ENCODE measurements at places on chromosomes 16 and 17.

- ATAC-seq = no peak
These were observed 109.1 kb downstream of the MSI2 start for GRCh38 chr17:57365420-57365819.

DNA sequence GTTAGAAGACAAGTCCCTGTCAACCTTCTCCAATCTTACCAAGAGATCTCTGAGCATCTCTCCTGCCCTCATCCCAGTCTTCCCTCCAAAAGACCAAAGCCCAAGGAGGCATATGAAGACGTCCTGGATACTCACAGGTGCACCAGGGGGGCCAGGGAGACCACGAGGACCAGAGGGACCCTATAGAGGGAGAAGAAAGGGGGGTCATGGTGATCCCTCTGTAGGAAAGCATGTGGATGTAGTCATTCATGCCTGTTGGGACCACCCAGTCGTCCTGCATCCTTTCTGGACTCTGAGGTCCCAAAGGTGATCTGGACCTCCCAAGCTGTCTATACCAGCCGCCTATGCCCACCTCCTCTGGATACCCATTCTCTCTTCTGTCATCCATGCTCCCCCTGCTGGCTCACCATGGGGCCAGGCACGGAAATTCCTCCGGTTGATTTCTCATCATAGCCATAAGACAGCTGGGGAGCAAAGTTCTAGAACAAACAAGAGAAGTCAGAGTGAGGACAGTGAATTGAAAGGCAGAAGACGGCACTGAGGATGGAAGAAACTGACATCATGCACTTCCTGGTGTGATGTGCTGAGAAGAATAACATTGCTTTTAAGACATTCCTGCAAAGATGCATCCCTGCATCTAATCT is 3.3 kb downstream of the COL1A1 start:
- no peak for ATAC-seq

GRCh38 chr17:1422885-1423284 is 22.9 kb upstream of the YWHAE start:
- ATAC-seq = peak; percentile 95

DNA sequence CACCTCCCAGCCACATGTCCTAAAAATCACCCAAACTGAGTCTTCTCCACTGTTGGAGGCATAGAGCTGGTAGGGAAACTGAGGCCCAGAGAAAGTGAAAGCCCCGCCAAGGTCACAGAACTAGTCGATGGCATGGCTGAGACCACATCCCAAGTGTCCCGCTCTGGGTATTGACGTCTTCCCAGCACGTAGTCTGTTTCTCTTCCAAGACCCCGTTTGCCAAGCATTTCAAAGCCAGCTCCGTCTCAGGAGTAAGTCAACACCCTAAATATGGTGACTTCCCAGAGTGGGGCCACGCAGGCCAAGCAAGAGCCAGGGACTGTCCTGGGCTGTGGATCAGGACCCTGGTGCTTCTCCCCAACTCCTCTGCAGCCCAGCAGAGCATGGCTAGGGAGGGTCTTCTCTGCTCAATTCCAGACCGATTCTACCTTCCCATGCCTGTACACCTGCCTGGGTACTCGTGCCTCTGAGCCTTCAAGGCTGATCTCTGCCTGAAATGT is 19.7 kb downstream of the PITPNM3 start:
- no peak for ATAC-seq

GRCh38 chr17:69492410-69493071 is 78.0 kb downstream of the MAP2K6 start:
- ATAC-seq = peak; percentile 100

DNA sequence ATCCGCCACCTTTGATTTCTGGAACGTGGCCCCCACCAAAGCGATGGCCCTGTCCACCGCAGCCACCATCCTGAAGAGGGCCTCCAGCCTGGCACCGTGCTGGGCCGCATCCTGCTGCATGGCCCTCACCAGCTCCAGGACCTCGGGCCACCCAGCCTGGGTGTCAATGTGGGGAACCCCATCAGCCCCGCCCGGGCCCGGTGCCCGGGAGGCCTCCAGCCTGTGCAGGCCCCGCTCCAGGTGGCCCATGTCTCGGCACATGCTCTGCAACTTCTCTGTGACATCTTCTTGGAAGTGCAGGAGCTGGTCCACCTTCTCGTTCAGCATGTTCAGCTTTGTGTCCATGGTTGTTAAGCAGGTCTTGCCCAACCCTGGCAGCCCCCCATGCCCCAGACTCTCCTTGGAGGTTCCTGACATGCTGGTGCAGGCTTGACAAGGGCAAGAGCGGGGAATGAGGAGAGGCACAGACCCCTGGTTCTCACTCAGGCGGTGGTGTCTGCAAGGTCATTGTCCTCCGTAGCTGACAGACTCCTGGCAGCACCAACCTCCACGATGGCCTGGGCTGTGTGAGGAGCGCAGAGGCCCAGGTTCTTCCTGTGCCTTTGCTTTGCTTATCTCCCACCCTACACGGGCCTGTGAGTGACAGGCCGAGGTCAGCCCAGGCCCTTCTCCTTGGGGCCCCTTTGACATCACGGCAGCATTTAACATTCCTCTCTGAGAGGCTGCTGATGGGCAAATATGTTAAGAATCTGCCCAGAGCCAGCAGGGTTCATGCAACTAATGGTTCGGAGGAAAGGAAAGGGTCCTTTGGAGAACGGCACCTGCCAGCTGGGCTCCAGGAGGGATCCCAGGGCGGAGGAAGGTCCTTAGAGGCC is at the start of gene MYLK3:
Gene MYLK3 (minus strand): TSS at position 568 of the 875 bp plus-strand sequence. CDS start 151 bp downstream, at position 417.
- ATAC-seq = peak; percentile 87

DNA sequence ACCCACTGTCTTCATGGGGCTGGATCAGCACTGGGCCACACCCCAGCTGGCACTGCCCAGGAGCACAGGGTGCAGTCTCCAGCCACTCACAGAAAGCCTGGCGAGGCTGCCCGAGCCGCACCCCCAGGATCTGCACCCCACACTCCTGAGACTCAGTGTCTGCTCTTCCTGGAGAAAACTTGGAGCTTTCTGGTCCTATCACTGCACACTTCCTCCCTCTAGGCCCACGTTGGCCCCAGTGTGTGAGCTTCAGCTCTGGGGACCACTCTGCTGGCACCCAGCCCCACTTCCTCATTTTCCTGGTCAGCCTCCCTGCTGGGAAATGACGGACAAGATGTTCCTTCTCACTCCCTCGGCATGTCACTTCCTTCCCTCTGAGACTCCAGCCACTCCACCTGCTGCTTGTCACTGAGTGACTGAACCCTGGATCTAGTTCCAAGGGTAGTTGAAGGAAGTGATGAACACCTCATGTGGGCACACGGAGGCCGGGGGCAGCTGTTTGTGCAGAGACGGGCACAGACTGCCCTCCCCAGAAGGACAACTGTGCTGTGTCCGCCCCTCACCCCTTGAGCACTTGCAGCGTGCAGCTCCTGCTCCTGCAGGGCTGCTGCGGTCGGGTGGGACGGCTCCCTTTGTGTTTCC is 29.0 kb downstream of the ZC3H18 start:
- ATAC-seq = no peak

DNA sequence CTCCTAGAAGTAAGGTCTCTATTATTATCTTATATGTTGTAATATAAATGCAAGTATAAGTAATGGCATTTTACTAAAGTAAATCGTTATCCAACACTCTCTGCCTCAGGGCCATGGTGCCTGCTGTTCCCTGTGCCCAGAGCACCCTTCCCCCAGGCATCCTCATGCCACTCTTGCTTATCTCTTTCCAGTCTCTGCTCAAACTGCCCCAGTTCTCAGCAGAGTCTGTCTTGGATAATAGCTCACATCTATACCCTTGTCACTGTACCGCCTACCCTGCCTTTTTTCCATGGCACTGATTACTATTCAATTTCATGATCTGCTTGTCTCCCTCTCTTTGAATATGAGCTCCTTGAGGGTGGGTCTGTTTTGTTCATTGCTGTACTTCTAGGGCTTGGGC is 31.7 kb downstream of the CDH1 start:
- ATAC-seq = no peak

DNA sequence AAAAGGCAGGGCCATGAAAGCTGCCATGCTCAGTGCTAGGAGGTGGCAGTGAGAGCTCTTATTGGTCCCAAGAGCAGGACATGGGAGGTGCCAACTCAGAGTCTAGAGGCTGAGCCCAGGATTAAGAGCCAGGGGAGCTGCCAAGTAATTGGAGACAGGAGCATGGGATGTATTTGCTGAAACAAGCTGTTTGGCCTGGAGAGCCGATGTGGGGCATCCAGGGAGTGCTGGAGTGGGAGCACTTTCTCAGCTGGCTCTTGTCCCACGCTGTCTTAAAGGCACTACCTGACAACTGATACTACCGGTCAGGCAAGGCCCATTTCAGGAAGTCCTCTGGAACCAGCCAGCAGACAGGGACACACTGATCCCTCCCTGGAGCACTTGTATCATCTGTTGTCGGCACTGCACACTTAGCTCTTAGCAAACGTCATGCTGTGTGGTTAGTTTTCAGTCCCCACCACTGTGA is 19.3 kb downstream of the ANKFN1 start:
- peak; percentile 86 for ATAC-seq

- ATAC-seq = no peak
These were observed 76.4 kb downstream of the TOX3 start for GRCh38 chr16:52470585-52470984.

GRCh38 chr17:39605492-39606433 is 2.0 kb downstream of the NEUROD2 start:
- ATAC-seq = peak; percentile 26

- no peak for ATAC-seq
These were observed 48.7 kb downstream of the DNAH17 start for GRCh38 chr17:78528541-78528940.

DNA sequence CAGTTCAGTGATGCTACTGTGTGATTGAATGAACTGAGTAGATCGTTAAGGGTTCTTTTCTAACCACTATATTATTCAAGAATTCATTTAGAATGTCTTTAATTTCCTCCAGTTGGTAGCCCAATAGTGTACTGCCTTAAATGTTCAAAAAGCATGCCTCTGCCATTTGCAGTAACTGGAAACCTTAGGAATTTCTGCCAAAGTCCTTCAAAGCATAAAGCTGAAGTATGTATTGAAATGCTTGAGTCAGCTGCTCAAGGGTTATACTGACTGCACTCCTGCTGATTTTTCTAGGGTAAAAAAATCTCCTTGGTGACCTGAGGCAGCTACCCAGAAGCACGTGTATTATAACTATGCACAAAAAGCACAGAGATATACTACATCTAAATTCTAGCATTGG is 56.5 kb downstream of the SNTB2 start:
- ATAC-seq = peak; percentile 95

DNA sequence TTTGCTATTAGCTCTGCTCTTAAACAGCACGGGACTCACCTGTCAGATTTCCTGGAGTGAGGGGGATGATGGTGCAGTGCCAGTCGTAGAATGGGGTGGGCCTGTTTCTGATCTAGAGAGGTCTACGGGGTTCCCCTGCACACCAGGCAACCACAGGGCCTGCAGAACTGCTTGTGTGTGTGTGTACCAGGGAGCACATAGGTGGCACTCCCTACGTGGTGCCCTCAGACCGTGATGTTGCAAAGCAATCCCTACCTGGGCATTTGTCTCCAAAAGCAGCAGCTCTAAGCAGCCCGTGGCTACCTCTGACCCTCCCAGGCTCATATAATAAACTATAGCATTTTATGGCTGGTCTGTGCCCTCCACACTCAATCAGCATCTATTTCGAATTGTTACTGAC is 38.5 kb downstream of the MPRIP start:
- ATAC-seq = no peak

DNA sequence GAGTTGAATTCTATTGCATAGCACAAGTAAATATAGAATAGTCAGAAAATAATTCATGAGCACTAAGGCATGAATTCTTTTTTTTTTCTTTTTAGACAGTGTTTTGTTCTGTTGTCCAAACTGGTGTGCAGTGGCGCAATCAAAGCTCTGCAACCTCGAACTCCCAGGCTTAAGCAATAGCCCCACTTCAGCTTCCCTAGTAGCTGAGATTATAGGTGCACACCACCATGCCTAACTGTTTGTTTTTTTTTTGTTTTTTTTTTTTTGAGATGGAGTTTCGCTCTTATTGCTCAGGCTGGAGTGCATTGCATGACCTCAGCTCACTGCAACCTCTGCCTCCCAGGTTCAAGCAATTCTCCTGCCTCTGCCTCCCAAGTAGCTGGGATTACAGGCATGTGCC is 16.6 kb downstream of the TUBD1 start:
- no peak for ATAC-seq

- ATAC-seq = peak; percentile 35
These were observed 5.8 kb upstream of the ZDHHC7 start for GRCh38 chr16:85017151-85017550.

- no peak for ATAC-seq
These were observed 7.5 kb upstream of the RASD1 start for GRCh38 chr17:17503566-17504130.

DNA sequence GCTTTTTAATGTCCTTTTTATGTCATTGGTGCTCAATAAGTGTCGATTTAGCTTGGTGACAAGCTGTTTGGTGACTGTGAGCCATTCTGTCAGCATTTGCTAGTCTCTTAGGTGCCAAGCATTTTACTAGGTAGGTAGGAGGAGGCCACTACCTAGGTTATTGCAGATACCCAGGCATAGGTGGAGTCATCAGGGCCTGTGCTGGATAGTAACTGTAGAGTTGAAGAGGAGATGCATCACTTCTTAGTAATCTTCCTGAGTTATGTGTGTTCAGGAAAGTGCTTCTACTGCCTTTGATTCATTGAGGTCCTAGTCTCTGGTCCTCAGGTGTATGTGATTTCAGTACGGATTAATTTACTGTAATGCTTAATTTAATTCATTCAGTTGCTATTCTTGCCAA is 17.7 kb downstream of the USP10 start:
- no peak for ATAC-seq

GRCh38 chr17:31216031-31216751 is 80.8 kb downstream of the OMG start:
- peak; percentile 67 for ATAC-seq

DNA sequence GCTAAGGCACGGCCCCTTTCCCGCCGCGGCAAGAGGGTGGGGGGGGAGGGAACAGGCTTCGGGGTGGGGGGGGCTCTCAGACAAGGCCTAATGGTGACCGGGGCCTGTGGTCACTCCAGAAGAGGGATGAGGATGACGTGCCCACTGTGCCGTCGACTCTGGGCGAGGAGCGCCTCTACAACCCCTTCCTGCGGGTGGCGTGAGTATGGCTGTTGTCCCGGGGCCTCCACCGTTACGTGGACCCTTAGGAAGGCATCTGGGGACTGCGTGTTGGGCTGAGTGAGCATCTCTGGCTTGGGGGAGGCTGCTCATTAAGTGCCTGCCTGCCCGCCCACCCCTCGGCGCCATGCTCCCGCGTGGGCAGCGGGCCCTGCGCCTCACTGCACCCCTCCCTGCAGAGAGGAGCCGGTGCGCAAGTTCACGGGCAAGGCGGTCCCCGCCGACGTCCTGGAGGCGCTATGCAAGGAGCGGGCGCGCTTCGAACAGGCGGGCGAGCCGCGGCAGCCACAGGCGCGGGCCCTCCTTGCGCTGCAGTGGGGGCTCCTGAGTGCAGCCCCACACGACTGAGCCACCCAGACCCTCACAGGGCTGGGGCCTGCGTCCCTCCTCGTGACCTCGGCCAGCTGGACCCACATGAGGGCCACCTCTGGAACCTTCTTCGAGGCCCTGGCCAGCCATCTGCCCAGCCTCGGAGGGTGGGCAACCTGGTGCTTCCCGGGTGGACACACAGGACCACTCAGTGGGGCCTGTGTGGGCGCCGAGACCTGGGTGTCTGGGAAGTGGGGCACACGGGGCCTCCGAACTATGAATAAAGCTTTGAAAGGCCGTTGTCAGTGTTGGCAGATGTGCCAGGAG is 2.2 kb downstream of the HAGHL start:
- ATAC-seq = no peak

GRCh38 chr16:18062713-18063112 is 273.8 kb downstream of the NPIPA8 start:
- ATAC-seq = no peak

Data from SK-N-SH treated with all-trans-retinoic acid at 6 μM for 48 hours (cell line).